ENCODE measurements at places on chromosomes 3 and 15.

DNA sequence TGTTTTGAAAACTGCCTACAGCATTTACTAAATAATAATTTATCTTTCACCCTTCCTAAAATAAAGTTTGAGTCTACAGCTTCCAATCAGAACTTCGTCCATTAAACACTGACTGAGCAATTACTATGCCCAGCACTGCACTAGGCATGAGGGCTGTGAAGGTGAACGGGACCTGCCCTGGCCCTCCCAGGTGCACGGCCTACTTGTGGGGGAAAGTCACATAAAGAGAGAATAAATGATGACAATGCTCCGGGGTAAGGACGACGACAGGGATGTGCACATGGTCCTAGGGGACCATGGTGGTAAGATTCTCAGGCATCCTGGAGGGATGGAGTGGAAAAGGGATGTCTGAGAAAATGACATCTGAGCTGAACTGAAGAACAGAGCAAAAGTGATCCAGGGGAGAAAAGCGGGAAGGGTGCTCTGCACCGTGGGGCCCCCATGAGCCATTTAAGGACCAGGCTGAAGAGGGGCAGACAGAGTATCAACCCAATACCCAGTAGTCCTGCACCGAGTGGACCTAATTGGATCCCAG is 11.5 kb downstream of the PLA2G4F start:
- DNase-seq: no peak

DNA sequence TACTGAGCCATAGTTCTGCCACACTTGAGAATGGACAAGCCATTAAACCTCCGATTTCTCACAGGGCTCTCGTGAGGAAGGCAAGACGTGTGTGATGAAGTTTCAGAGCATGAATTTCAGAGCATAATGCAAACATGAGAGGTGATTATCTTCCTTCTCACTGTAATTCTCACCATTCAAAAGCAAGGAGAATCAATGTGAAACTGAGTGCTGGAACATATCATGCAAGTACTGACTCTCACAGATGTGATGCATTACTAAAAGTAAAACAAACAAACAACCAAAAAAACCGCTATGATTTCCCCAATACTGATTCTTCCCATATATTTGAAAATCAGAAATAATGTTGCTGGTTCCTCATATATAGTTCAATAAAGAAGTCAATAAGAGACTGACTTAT is 23.7 kb downstream of the P3H2 start:
- DNase-seq: no peak

GRCh38 chr3:45041666-45042065 is 15.6 kb downstream of the CLEC3B start:
- DNase-seq: no peak

DNA sequence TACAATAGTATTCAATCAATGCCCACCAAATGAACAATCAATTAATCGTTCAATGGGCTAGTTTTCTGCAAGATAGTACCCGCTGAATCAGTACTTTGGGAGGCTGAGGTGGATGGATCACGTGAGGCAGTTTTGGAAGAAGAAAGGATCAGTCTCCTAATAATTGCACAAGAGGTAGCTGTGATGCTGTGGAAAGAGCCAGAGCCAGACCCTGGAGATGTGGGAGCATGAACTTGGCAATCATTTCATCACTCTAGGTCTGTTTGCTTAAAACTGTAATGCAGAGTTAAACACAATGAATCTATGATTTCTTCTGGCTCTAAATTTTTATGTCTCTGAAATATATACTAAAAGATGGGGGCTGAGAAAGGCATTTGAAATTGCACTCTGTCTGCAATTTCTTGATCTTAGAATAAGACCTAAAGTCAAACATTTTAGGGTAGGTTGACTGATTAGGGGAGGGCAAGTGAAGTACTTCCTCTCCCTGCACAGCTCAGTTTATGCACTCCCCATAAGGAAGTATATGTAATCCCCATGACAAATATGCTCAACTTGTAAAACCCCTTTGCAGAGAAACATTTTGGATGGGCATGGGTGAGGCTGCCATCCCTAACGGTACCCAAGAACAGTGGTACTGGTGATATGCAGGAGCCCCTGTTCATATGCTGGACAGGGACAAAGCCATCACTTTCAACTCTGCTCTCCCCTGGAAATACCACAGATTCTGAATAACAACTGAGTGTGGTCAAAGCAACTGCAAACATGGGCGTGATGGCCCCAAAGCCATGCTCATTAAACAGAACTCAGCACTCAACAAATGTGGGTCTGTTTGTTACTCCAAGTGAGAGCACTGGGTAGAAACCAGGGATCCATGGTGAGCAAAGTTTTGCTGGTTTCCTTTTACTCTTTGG is 28.6 kb upstream of the SPATA12 start:
- no peak for DNase-seq

DNA sequence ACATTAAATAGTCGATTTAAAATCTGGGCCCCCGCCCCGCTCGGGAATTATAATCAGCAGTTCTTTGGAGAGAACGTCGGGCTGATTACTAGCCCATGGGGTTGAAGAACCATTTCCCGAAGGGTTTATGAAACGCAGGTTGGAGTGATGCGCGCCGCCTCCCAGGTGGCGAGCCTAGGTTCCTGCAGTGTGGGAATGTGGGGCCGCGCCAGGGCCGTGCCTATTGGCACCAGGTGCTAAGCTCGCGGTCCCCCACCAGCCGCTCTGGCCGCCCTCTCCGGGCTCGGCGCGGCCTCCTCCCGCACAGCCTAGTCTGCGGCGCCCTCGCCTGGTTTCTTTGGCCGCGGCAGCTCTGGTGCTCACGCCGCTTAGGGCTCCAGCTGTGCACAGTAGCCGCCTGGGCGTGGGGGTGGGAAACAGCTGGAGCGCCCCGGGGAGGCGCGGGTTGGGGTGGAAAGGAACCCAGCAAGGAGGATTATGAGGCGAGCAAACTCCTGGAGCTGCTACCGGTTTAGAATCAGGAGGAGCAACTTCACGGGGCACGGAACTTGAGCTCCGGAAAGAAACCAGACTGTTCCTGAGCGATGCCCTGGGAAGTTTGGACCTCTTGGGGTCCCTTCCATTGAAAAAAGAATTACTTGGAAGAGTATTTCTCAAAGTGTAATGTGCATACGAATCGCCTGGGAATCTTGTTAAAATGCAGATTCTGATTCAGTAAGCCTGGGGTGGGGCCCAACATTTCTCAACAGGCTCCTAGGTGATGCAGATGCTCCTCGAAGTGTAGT is 5.6 kb upstream of the MECOM start:
- DNase-seq: peak; percentile 93

- no peak for DNase-seq
Observed at GRCh38 chr3:69052472-69052898, 352 bp upstream of the TMF1 start.

DNA sequence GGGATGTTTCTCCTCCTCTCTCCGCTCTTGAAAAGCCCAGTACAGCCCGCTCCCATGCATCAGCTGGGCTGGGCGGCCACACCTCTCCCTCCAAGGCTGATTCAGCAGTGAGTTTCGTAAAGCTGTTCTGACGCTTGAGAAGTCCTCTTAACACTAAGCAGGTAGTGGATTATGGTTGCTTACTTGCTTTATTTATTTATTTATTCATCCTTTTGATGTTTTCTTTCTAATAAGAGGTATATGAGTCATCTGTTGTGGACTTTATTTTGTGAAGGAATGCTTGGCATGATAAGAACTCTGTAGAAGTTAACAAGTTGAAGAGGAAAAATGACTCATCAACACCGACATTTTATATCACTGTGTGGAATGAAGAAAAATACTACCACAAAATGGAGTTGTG is 285.0 kb downstream of the SQOR start:
- DNase-seq: no peak

DNA sequence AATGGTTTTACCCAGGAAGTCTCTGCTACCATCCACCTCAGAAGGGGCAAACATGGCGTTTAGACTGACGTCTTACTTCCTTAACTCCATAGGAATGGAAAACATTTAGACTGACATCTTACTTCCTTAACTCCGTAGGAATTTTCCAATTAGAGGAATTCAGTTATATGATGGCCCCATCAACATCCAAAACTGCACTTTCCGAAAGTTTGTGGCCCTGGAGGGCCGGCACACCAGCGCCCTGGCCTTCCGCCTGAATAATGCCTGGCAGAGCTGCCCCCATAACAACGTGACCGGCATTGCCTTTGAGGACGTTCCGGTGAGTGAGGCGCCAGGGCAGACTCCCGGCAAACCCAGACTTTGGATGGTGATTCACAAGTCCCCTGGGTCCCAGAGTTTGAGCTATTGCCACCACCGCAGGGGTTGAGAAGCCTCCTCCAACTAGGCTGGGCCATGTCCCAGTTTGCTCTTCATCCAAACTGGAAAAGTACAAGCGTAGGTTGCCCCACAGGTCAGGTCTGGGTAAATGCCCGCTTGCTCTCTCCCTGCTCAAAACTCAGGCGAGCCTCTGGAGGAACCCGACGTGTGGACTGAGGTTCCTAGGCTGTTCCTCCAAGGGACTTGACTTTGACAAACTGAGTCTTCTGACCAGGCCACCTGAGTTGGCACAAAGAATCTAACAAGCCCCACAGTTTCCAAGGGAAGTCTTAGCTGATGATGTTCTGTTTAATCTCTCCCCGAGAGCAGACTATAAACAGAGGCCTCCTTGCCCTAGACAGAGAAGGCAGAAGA is 57.7 kb downstream of the MESD start:
- no peak for DNase-seq

- DNase-seq: no peak
Observed at GRCh38 chr3:116254541-116254940, 190.7 kb downstream of the LSAMP start.

DNA sequence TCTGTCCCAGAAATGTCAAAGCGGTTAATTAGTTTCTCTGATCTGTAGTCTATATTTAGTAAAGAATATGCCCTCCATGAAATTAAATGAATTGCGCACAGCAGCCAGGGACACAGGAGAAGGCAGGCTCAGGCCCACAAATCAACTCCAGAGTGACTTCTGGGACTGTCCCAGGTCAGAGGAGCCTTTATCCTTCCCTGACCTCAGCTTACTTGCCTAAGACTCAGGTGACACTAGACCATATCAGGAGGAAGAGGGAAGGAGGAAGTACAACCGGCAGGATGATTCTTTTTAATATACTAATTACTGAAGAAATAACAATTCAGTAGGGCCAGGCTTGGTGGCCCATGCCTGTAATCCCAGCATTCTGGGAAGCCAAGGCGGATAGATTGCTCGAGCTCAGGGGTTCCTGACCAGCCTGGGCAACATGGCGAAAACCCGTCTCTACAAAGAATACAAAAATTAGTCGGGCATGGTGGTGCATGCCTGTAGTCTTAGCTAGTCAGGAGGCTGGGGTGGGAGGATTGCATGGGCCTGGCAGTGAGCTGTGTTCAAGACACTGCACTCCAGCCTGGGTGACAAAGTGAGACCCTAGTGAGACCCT is 1.8 kb upstream of the GPR15 start:
- no peak for DNase-seq

DNA sequence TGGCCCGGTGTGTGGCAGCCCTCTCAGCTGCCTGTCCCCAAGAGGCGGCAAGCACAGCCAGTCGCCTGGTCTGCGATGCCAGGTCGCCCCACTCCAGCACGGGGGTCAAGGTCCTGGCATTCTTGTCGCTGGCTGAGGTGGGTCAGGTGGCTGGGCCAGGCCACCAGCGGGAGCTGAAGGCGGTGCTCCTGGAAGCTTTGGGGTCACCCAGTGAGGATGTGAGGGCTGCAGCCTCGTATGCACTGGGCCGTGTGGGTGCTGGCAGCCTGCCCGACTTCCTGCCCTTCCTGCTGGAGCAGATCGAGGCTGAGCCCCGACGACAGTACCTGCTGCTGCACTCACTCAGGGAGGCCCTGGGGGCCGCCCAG is 20.8 kb downstream of the CAND2 start:
- DNase-seq: no peak

- DNase-seq: no peak
Observed at GRCh38 chr15:49406352-49407118, 16.5 kb upstream of the FGF7 start.

DNA sequence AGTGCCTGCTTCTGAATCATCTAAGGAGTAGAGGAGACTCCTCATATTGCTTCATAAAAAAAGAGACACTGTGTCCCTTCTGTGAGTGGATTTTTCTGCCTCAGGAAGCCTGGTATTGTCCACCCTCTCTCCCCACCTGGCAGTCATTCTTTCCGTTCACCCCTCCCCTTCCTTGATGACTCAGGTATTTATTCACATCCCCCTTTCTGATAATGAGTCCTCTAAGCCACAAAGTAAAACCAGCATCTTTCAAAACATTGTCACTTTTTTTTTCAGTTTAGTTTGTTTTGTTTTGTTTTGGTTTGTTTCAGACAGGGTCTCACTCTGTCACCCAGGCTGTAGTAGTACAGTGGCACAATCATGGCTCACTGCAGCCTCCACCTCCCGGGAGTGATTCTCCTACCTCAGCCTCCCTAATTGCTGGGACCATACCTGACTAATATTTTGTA is 65.2 kb upstream of the UBE2E1 start:
- no peak for DNase-seq

DNA sequence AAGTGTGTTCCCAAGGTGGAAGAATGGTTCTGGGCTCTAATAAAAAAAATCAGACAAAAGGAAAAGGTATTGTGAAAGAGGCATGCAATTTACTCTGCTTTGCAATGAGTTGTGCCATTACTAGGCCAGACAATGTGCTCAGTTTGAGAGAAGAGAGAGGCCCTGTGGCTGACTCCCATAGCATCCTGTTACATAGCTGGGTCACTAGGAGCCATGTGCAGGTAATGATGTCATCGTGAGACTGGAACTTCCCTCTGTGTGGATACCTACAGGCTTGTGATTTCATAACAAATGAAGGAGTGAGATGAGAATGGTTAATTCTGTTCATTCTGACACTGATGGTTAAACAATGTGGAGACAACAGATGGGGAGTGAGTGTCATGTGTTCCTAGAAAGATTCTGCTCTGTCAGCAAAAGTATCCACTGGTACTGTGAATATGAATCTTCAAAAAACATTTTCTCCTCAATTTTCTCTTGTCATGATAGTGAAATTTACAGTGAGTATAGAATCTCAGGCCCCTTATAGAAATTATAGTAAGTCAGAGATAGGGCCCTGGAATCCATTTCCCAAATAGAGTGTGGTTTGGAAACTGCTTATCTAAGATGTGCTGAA is 648.7 kb upstream of the DPPA4 start:
- DNase-seq: no peak

DNA sequence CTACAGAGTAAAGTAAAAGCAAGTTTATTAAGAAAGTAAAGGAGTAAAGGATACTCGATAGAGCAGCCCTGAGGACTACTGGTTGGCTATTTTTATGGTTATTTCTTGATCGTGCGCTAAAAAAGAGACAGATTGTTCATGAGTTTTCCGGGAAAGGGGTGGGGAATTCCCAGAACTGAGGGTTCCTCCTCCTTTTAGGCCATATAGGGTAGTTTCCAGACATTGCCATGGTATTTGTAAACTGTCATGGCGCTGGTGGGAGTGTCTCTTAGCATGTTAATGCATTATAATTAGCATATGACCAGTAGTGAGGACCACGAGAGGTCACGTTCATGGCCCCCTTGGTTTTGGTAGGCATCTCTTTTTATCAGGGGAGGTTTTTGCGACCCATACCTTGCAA is 213.1 kb downstream of the OSBPL10 start:
- no peak for DNase-seq
